Osteocyte (in vitro differentiated cells): ENCODE measurements at places on chromosomes 12 and 14. TPM values are rescaled to one million over a fixed set of nuclear protein-coding genes. Genes with fewer than 3 reads are reported as not detected.

The TPPP2 gene
- total RNA-seq = not detected in 2 replicates

The OR11H6 gene
- not detected in 2 replicates for total RNA-seq

The GMPR2 gene
- 61.7 and 68.7 TPM in 2 replicates for total RNA-seq

GRCh38 chr14:57405562-57405961, 15.2 kb downstream of the NAA30 start:
- DNase-seq = no peak
- H3K4me3 ChIP-seq = no peak overlapping the region
- H3K27ac ChIP-seq = no peak overlapping the region
- H3K27me3 ChIP-seq = no peaks in the 10 kb centered on the region
- peaks cover 6% of the 10 kb centered on the region for H3K4me1 ChIP-seq

DNA sequence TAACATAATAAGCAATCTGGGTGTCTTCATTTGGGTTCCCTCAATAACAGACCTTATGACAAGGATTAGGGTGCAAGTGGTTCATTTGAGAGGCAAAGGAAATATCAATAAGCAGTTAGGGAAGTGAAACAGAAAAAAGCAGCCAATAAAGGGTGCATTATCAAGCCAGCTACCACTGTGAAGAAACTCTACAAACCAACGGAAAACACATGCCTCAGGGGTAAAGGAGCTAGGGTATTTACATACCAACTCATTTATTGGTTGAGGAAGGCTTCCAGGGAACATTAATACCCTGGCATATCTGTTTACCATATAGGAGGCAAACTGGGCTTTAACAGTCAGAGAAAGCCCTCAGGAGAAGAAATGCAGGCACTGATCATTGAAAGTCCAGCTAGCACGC, 22.7 kb upstream of the IFNG-AS1 start:
- DNase-seq = no peak
- H3K4me3 ChIP-seq = no peak overlapping the region
- H3K27me3 ChIP-seq = no peaks in the 10 kb centered on the region
- H3K27ac ChIP-seq = no peak overlapping the region
- peaks cover 6% of the 10 kb centered on the region for H3K4me1 ChIP-seq

- H3K36me3 ChIP-seq = no peaks in the 10 kb centered on the region
- no peak for DNase-seq
- H3K27ac ChIP-seq = no peak overlapping the region
- no peaks in the 10 kb centered on the region for H3K4me1 ChIP-seq
- no peak overlapping the region for H3K4me3 ChIP-seq
These were observed 533.7 kb downstream of the RPS29 start for GRCh38 chr14:49052521-49052920.

DNA sequence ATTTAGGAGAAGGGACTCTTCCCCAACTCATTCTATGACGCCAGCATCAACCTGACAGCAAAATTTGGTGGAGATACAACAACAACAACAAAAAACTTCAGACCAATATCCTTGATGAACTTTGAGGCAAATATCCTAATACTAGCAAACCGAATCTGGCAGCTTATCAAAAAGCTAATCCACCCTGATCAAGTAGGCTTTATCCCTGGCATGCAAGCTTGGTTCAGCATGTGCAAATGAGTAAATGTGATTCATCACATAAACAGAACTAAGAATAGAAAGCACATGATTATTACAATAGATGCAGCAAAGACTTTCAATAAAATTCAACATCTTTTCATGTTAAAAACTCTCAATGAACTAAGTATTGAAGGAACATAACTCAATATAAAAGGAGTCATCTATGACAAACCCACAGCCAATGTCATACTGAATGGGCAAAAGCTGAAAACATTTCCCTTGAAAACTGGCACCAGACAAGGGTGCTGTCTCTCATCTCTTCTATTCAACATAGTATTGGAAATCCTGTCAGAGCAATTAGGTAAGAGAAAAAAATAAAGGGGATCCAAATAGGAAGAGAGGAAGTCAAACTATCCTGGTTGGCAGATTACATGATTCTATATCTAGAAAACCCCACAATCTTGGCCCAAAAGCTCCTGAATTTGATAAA, 233.3 kb downstream of the CCDC59 start:
- no peaks in the 10 kb centered on the region for H3K27me3 ChIP-seq
- no peak overlapping the region for H3K4me3 ChIP-seq
- no peaks in the 10 kb centered on the region for H3K36me3 ChIP-seq
- H3K27ac ChIP-seq = no peak overlapping the region
- no peaks in the 10 kb centered on the region for H3K4me1 ChIP-seq
- no peak for DNase-seq

- H3K36me3 ChIP-seq = no peaks in the 10 kb centered on the region
- peaks cover 2% of the 10 kb centered on the region for H3K4me1 ChIP-seq
- H3K27me3 ChIP-seq = peaks cover 12% of the 10 kb centered on the region
- H3K4me3 ChIP-seq = no peak overlapping the region
These were observed 26.9 kb upstream of the MYBPC1 start for GRCh38 chr12:101567918-101568317.

GRCh38 chr14:40417777-40418401, 985.7 kb upstream of the FBXO33 start:
- H3K36me3 ChIP-seq = no peaks in the 10 kb centered on the region
- peak overlapping the region; percentile 31 for H3K4me3 ChIP-seq
- H3K27ac ChIP-seq = no peak overlapping the region

- H3K27me3 ChIP-seq = no peaks in the 10 kb centered on the region
- no peak for DNase-seq
- peak overlapping the region; percentile 4 for H3K27ac ChIP-seq
- H3K4me1 ChIP-seq = peaks cover 32% of the 10 kb centered on the region
- peaks cover 26% of the 10 kb centered on the region for H3K36me3 ChIP-seq
- H3K4me3 ChIP-seq = no peak overlapping the region
These were observed 34.9 kb downstream of the PDE3A start for GRCh38 chr12:20403230-20403629.
